ENCODE measurements at places on chromosomes 12 and 14.

DNA sequence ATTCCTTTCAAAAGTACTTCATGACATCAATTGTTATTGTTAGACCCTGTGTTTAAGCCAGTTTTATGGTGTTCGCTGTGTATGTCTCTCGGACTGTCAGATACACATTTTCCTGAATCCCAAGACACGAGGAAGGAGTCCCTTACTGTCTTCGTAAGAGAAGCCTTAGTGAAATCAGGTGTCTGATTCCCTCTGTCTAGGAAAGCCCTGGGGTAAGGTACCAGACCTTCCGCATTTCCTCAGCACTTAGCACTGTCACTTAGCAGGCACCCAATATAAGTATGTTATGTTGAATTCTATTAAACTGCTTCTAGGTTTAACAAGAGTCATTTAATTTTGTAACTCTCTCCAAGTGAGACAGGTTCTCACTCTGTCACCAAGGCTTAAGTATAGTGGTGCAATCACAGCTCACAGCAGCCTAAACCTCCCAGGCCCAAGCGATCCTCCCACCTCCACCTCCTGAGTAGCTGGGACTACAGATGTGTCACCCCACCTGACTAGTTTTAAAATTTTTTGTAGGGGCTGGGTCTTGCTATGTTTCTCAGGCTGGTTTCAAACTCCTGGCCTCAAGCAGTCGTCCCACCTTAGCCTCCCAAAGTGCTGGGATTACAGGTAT is 111.0 kb downstream of the BBS10 start:
- no peak for DNase-seq

DNA sequence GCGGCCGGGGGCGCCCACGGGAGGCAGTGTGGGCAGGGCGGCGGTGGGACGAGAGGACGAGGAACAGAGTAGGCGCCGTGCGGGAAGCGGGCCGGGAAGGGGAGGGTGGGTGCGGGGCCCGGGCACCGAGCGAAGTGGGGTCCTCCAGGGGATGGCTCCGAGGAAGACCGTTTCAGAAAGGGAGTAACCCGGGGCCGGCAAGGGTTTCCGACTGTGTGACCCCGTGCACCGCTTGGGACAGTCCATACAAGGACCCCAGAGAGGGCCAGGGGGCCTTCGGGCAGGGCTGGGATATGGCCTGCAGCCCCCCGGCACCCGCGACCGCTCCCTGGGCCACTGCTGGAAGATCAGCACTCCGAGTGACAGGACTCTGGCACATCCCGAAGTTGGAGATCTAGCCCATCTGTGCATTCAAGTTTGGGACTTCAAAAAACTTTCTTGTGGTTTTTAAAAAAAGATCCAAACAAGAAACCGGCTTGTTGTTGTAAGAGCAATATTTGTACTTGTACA is 448 bp downstream of the TSPAN9 start:
- DNase-seq = no peak

DNA sequence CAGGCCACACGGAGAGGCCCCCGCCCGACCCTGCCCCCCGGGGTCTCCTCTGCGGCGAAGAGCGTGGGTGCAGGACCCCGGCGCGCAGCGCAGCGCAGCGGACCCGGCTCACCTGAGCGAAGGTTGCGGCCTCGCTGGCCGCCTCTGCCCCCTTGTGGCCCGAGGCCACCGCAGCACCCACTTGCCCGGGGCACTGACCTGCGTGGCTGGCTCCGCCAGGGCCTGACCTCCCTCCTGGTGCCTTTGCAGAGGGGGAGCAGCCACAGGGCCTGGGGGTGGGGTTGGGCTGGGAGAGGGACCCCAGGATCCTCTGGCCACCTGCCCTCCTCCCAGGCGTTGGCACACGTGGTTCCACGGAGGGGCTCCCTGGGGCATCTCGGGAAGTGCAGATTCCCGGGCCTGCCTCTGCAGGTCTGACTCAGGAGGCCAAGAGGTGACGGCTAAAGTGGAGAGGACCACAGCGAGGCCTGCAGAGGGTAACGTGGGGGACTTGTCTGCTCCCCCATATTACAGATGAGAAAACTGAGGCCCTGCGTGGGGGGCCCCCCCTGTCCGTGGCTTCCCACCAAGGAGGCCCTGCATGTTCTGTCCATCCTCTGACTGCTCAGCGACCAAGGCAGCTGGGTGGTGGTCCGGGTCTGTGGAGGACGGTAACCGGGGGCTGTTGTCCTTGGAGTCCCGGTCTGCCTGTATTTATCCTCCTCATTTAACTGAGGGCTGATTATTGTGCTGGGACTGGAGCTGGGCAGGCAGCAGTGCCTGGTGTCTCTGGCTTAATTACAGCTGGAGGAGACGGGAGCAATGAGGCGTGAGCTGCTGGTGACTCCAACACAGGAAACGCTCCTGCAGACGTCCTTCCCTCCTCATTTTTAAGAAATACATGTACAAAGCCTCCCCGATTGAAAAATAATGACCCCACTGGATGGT is 67.9 kb upstream of the BEGAIN start:
- DNase-seq = peak; percentile 42

DNA sequence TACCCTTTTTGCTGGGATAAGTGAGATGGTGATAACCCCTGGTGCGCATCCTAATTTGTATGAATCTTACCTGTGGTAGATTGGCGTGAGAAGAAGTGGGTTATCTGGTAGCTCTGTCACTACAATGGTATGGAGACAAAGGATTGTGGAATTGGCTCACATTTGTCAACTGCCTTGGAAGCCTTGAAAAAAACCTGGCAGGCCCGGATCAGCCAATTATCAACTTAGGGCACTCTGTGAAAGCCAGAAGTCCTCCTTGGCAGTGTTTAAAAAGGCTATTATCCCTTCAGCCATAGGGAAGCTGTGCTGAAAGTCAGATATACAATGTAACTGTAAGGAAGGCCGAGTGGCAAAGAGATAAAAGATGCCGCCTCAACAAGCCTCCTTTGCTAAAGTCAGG is 56.5 kb downstream of the WASHC3 start:
- DNase-seq = no peak

GRCh38 chr14:30348445-30348844 is 210.5 kb upstream of the G2E3 start:
- no peak for DNase-seq

DNA sequence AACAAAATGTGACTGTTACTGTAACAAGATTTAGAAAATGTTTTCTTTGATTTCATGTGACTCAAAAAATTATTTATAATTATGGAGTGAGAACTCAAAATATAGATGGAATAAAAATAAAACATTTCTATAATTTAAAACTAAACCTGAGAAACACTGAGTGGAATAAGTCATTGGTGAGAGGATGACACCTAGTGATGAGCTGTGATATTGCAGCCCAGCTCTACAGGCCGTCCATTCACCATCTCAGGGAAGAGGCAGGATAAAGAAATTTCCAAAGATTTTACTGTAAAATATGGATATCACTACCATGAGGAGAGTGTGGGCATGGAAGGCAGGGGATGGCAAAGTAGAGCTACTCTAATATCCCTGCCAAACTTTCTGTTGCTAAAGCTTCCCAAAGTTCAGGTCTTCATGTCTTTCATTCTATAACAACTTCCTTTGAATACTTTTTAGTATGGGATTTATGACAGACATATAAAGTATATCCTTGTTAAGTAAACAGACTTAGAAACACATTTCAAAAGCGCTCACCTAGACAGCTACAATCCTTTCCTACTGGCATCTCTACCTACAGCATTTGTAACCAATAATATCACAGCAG is 308.0 kb downstream of the ITPR2 start:
- DNase-seq = no peak

DNA sequence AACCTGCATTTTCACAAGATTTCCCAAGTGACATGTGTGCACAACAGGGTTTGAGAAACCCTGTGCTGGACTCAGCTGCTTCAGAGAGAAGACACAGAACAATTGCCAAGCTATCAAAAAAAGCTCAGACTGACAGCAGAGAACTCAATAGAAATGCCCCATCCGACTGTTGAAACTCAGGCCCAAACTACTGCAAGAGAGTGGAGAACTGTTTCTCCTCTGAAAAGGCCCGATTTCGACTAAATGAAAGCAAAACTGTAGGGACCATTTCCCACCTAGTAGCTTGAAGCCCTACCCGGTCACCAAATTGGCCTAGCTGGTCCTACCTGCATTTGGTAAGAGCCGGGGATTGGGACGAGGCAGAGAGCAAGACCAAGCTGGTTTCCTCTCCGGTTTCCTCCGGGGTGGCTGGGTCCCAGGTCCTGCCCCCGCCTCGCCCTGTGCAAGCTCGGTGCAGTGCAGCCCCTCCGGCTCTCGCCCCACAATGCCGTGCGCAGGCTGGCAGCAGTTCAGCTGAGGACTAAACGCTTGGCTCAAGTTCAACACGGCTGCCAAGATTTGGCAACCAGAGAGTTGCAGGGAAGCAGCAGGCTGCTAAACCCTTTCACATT is 1180.6 kb downstream of the VRK1 start:
- DNase-seq = peak; percentile 83

DNA sequence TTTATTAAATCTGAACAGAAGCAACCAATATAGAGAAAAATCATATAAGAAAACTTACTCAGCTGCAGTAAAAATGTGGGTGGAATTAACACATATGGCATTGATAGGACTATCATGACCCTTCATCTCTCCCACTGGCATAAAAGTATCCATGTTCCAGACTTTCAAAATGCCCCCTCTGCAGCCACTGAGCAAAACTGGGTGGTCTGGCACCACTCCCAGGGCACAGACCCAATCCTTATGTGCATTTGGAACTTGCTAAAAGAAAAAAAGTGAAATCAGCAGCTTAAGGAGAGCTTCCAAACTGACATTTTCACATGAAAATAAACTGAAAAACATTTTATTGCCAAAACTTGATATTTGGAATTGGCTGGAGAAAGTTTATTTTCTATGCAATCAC is 141.5 kb downstream of the KIF21A start:
- DNase-seq = no peak

GRCh38 chr14:104016873-104017650 is 68.4 kb upstream of the ASPG start:
- no peak for DNase-seq

GRCh38 chr12:27554421-27555186 is 30.6 kb downstream of the PPFIBP1 start:
- DNase-seq = peak; percentile 96

GRCh38 chr12:113461666-113462065 is 10.0 kb downstream of the LHX5 start:
- no peak for DNase-seq

DNA sequence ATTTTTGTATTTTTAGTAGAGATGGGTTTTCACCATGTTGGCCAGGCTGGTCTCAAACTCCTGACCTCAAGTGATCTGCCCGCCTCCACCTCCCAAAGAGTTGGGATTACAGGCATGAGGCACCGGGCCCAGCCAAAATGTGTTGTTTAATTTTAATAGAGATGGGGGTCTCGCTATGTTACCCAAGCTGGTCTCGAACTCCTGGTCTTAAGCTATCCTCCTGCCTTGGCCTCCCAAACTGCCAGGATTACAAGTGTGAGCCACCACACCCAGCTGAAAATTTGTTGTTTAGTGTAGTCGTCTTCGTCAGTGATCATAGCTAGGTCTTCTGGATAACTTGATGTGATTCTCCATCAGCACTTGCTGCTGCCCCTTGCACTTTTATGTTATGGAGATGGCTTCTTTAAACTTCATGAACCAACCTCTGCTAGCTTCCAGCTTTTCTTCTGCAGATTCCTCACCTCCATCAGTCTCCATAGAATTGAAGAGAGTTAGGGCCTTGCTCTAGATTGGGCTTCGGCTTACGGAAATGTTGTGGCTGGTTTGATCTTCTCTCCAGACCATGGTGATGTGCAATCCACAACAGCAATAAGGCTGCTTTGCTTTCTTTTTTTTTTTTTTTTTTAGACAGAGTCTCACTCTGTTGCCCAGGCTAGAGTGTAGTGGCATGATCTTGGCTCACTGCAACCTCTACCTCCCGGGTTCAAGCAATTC is 13.0 kb downstream of the ISCU start:
- DNase-seq = no peak

GRCh38 chr12:108729612-108730364 is 1.5 kb downstream of the CORO1C start:
- peak; percentile 44 for DNase-seq

DNA sequence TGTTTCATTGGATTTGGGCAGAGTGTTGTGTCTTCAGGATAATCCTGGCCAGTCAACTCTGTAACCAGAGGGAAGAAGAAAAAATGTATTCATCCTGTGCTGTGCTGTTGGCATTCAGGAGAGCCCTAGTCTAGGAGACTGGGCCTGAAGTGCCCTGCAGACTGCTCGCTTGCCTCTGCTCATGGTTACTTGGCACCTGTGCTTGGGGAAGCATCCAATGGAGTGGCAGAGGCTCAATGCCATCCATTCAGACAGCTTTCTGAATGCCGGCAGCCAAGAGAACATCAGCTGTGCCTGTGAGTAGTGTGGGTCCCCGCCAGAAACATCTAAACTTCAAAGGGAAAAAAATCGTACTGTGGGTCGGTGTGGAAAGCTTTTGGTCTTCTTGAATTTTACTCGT is 124.2 kb downstream of the SRGAP1 start:
- no peak for DNase-seq

DNA sequence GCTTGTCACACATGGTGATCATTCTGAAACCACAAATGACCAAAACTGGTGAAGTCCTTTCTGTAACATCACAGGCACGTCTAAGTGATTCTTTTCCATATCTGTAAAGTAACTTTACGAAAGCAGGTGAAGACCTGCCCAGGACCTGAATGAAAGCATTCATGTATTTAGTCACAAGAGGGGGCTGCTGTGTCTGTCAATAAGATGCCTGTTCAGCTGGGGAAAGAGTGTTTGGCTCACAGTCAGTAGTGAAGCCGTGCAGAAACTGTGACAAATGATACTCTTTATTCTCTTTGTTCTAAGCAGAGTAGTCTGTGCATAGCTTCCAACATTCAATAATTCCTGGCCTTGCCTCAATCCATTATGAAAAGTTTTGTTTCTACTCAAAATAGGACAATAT is 373.5 kb upstream of the OR4E1 start:
- peak; percentile 37 for DNase-seq

- peak; percentile 22 for DNase-seq
Measured at GRCh38 chr14:57066887-57067513, 201.7 kb downstream of the EXOC5 start.

DNA sequence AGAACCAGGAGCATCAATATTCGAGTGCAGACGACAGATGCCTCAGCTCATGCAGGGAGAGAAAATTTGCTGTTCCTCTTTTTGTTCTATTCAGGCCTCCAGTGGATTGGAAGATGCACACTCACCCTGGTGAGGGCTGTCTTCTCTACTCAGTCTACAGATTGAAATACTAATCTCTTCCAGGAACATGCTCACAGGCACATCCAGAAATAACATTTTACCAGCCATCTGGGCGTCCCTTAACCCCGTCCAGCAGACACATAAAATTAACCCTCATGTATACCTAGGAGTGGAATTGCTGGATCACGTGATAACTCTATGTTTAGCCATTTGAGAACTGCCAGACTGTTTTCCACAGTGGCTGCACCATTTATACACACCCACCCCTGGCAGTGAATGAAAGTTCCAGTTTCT is 4.5 kb upstream of the OAS2 start:
- no peak for DNase-seq

Measured in muscle of back (tissue), 13 donors.